Activated T-helper 1 cell treated with anti-CD3 and anti-CD28 coated beads, Interleukin-12 subunit alpha, Interleukin-12 subunit beta, Interleukin-2, Interleukin-4 antibody, amounts not matched to agents 30 ng/mL and 10 ng/mL and 1 ng/mL, durations not matched to agents 14 hours and 24 hours and 36 hours (primary cell): ENCODE measurements at places on chromosomes 2 and 18. TPM values are rescaled to one million over a fixed set of nuclear protein-coding genes. Genes with fewer than 3 reads are reported as not detected.

- no peak for DNase-seq
Measured at GRCh38 chr2:68423966-68424650, 43.0 kb downstream of the FBXO48 start.

GRCh38 chr2:16466133-16466820 lies 199.4 kb downstream of the CYRIA start:
- DNase-seq, result no peak

GRCh38 chr2:31365834-31366505 lies 48.6 kb downstream of the XDH start:
- no peak for DNase-seq

Gene SERPINB11
- total RNA-seq, result not detected in 2 replicates

Gene PRKAG3
- total RNA-seq, result not detected in 2 replicates

Gene LRP2
- total RNA-seq, result 0.05 and 0.17 TPM in 2 replicates

- DNase-seq, result no peak
Measured at GRCh38 chr2:63000801-63001200, 49.8 kb upstream of the OTX1 start.

Gene UGT1A8
- total RNA-seq, result not detected in 2 replicates

DNA sequence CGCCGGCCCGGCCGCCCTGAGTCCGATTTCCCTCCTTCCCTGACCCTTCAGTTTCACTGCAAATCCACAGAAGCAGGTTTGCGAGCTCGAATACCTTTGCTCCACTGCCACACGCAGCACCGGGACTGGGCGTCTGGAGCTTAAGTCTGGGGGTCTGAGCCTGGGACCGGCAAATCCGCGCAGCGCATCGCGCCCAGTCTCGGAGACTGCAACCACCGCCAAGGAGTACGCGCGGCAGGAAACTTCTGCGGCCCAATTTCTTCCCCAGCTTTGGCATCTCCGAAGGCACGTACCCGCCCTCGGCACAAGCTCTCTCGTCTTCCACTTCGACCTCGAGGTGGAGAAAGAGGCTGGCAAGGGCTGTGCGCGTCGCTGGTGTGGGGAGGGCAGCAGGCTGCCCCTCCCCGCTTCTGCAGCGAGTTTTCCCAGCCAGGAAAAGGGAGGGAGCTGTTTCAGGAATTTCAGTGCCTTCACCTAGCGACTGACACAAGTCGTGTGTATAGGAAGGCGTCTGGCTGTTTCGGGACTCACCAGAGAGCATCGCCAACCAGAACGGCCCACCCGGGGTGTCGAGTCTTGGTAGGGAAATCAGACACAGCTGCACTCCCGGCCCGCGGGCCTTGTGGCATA lies 4.6 kb downstream of the SIX2 start:
- no peak for DNase-seq

- no peak for DNase-seq
Measured at GRCh38 chr2:171327043-171327496, 106.7 kb downstream of the METTL8 start.

- DNase-seq, result no peak
Measured at GRCh38 chr18:45566025-45566740, 49.1 kb upstream of the SLC14A2 start.

Gene TNFRSF11A
- total RNA-seq, result 22.9 and 27.1 TPM in 2 replicates

Gene ADGRF3
- total RNA-seq, result 2.3 and 2.9 TPM in 2 replicates

- no peak for DNase-seq
Measured at GRCh38 chr2:98552499-98553179, 55.7 kb downstream of the COA5 start.

Gene ERBB4
- not detected in 2 replicates for total RNA-seq

Gene SERPINB12
- total RNA-seq, result not detected in 2 replicates

Gene NDUFAF7
- total RNA-seq, result 23.0 and 27.1 TPM in 2 replicates

DNA sequence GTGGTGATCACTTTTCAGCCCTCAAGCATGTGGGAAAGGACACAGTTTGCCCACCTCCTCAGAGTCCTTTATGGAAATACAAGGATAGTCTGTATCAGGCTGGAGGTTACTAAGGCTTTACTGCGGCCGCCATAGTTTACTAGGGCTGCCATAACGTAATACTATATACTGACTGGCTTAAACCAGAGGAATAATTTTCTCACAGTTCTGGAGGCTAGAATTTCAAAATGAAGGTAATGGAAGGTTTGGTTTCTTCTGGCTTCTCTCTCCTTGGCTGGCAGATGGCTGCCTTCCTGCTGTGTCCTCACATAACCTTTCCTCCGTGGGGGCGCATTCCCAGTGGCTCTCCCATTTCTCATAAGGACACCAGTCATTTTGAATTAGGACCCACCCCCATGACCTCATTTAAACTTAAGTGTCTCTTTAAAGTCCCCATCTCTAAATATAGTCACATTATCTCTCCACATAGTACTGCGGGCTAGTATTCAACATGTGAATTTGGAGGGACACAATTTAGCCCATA lies 12.5 kb upstream of the ATIC start:
- DNase-seq, result no peak

Gene TNS1
- 0.41 and 1.1 TPM in 2 replicates for total RNA-seq
